ENCODE measurements at places on chromosomes 6 and 20.

GRCh38 chr6:106163966-106164877 is 78.1 kb downstream of the PRDM1 start:
- peak; percentile 64 for DNase-seq

GRCh38 chr6:91438570-91438969 is 851.7 kb upstream of the MAP3K7 start:
- no peak for DNase-seq

GRCh38 chr20:25705830-25706351 is 9.2 kb upstream of the ZNF337 start:
- DNase-seq: no peak

DNA sequence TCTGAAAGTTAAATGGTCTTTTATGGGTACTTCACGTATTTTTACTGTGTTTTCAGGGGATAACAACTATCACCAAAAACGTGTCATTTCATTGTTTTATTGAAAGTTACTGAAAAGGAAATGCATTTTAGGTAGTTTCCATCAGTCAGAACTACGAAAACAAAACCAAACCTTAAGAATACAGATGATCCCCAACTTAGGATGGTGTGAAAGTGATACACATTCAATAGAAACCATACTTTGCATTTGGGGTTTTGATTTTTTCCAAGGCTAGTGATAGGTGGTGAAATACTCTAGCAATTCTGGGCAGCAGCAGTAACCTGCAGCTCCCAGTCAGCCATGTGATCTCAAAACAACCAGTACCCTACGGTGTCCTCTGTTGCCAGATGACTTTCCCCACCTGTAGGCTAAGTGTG is 25.9 kb upstream of the EFHC1 start:
- no peak for DNase-seq

GRCh38 chr6:75299801-75300530 is 15.4 kb upstream of the TMEM30A start:
- no peak for DNase-seq

- no peak for DNase-seq
These were observed 264.7 kb downstream of the TAF4 start for GRCh38 chr20:61801065-61801360.

DNA sequence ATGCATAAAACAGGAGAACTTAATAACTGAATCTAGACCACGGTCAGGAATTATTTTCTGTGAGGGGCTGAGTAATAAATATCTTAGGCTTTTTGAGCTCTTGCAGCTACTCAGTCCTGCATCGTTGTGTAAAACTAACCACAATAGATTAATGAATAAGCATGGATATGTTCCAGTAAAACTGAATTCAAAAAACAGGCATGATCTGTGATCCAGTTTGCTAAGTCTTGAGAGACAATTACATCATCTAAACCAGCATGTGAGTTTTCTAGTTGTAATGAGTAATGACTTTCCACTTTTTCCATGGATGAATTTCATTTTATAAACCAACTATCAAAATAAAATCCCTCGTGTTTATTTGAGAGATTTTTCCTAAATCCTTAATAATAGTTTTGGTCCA is 336.8 kb downstream of the RFPL4B start:
- DNase-seq: no peak

DNA sequence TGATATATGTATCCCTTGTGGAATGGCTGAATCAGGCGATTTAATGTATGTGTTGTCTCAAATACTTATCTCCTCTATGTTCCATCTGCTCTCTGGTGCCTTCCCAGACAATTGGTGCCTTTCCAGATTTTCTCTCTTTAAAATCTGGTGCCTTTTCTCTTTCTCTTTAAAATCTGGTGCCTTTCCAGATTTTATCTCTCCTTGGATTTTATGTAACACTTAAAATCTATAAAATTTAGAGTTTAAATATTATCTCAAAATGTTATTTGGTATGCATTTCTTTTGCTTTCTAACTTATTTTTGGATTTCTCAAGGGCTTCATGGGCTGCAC is 116.3 kb downstream of the KIF13A start:
- DNase-seq: no peak

- no peak for DNase-seq
These were observed 133.8 kb downstream of the LRRC1 start for GRCh38 chr6:53928641-53929040.

- DNase-seq: no peak
These were observed 51.1 kb upstream of the SSTR4 start for GRCh38 chr20:22984008-22984407.

GRCh38 chr6:104639668-104640067 is 220.1 kb downstream of the HACE1 start:
- no peak for DNase-seq

All from stimulated activated naive B cell treated with anti-CD40 and anti-IgM and Interleukin-4, amounts not matched to agents 10 μg/mL and 1 μg/mL and 100 μg/mL, for 72 hours (primary cell).